Activated CD8-positive, alpha-beta memory T cell treated with anti-CD3 and anti-CD28 coated beads for 1 hour (primary cell): ENCODE measurements at places on chromosomes 3 and 15.
A peak's percentile ranks its signal among the peaks of the same experiment; 100 is the strongest.

- DNase-seq = no peak
Measured at GRCh38 chr15:78069462-78070029, 8.0 kb downstream of the TBC1D2B start.

GRCh38 chr3:167162083-167162482 is 218.0 kb downstream of the ZBBX start:
- no peak for DNase-seq

DNA sequence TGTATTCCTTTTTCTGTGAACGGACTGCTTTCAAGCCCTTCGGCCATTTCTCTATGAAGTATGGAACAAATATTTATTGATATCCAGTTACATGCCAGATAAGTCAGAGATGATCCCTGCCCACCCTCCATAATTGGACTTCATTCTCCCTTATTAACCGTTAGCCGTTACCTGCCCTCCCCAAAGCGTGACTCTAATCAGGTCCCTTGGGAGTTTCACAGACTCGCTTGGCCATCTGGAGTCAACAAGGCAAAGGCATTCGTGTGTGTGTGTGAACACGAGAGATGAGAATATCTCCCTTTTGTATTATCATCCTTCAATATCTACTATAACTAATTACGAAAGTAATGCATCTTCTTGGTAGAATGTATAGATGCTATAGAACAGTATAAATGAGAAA is 314.5 kb downstream of the TLE3 start:
- no peak for DNase-seq

GRCh38 chr3:67033079-67033478 is 35.0 kb downstream of the KBTBD8 start:
- DNase-seq = no peak

- DNase-seq = no peak
Measured at GRCh38 chr3:55894605-55895004, 407.5 kb upstream of the WNT5A start.

- DNase-seq = no peak
Measured at GRCh38 chr3:63964681-63965485, 52.7 kb upstream of the SCAANT1 start.

- DNase-seq = no peak
Measured at GRCh38 chr15:74239051-74239705, 3.1 kb downstream of the CCDC33 start.

DNA sequence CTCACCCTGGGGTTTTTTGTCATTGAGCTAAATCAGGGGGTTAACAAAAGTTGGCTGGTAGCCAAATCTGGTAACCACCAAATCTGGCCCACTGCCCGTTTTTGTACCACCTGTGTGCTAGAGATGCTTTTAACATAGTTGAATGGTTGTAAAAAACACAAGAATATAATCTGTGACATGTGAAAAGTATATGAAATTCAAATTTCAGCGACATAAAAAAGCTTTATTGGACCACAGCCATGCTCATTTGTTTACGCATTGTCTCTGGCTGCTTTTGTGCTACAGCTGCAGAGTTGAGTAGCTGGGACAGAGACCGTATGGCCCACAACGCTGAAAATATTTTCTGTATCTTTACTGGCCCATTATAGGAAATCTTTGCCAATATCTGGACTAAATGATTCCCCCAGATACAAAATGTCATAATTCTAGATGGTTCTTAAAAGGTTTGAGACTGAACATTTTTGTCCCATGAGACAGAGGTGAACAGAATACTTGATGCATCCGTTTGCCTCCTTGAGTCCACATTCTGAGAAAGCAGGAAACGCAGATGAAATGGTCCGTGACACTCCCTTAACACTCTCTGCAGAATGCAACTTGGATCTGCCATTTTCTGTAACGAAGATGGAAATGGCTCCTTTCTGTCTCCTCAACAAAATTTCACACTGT is 120.9 kb upstream of the PDZRN3 start:
- no peak for DNase-seq

GRCh38 chr15:70503073-70503745 is 260.1 kb downstream of the UACA start:
- DNase-seq = no peak

DNA sequence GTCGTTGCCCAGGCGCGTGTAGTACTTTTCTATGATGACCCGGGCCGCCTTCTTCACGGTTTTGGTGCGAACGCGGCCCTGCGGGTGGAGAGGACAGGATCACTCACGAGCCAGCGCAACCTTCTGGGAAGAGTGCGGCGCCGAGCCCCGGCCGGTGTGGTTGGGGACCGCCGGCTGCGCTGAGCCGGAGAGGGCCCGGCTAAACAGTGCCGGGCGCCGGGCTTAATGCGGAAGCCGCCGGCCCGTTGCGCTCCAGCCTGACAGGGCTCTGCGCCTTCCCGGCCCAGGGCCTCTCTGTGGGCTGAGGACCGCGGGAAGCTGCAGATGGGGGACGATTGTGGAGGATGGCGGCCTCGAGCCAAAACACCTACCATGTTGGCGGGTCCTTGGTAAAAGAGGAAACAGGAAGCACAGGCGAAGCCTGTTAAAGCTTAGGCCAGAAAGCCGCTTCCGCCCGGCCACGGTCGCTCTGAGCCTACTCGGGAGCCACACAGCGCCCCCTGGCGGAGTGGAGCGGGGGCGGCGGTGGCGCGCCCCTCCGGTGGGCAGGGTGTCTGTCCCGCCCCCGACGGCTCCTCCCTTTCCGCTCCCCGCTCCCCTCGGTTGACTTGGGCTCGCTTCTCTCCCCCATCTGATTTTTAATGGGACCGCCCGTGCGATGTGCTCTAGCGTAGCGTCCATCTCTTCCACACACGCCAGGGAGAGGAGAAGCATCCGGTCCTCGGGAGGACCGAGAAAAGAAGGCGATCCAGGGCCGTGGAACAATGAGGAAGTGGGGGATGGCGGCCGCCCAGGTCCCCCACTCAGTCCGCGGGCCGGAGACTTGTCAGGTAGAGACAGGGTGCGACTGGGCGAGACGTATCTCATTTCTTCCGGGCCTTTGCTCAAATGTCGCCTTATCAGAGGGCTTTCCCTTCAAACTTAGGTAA is at the start of gene RPS17:
RPS17 (minus strand) TSS at position 403 of the 929 bp plus-strand sequence; CDS start at position 374, 29 bp downstream.
- DNase-seq = peak; percentile 99

DNA sequence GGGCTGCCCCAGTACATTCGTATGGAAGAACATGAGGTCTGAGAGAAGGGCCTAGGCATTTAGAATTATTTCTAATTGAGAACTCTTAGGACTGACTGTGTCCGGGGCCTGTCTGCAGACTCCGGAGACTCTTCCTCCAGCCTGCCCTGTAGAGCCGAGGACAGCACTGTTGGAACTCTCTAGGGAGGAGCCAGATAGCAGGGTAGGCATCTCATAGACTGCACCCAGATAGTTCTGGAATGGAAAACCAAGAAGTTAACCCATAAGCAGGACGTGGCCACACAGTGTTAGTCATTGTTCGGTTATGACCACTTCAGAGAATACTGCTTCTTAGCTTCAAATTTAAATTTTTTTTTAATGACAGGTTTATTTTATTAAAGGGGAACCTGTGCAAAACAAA is 59.5 kb downstream of the SNRK start:
- no peak for DNase-seq

GRCh38 chr3:171387062-171387461 is 73.1 kb downstream of the TNIK start:
- no peak for DNase-seq

- DNase-seq = no peak
Measured at GRCh38 chr3:33706056-33706455, 12.0 kb downstream of the CLASP2 start.

- DNase-seq = no peak
Measured at GRCh38 chr3:16798738-16799137, 86.0 kb upstream of the PLCL2 start.

GRCh38 chr3:126277629-126278378 is 79.4 kb downstream of the KLF15 start:
- no peak for DNase-seq

DNA sequence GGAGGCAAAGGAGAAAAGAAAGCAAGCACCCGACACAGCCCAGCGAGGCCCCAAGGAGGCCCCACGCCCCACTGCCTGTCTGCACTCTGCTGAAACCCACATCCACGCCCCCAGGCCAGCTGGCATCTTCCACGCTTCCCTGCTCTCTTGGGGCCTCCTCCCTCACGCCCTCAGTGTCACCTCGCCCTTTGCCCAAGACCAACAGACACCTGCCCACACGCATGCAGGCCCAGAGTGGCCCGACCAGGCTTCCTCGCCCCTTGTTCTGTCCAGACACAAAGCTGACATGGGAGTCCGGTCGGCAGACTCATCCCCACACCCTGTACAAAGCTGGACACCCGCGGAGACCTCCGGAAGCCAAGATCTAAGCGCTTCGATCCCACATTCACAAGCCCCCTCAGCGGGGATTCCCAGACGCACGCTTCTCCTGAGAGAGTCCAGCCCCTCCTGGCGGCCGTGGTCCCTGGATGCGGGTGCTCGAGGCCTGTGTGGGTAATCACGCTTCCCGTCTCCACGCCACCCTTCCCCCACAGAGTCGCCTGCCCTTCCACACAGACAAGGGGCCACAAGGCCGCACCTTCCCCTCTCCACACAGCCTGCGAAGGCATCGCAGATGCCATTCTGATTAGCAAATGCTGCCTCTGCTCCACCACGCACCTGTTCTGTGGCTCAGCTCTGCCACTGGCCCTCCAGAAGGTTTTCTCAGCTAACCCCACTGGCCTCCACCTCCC is 176.6 kb downstream of the XXYLT1 start:
- DNase-seq = no peak

- DNase-seq = no peak
Measured at GRCh38 chr15:61049028-61049427, 180.1 kb downstream of the RORA start.

DNA sequence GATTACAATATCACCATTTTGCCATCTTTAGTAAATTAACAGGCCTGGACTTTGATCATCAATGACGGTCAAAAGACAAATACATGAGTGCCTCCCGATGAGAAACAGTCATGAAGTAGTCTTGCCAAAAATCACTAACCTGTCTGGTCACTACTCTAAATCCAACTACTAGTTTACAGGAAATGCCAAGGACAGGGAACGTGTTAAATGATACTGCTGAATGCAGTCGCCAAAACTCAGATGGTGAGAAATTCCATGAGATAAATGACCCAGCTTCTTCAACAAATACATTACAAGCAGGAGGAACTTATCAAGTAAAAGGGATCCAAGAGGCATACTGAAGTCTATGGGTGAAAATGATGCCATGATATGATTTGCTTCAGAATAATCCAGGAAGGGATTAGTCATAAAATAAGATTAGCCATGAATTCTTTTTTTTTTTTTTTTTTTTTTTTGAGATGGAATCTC is 35.8 kb upstream of the ATP13A3 start:
- no peak for DNase-seq

DNA sequence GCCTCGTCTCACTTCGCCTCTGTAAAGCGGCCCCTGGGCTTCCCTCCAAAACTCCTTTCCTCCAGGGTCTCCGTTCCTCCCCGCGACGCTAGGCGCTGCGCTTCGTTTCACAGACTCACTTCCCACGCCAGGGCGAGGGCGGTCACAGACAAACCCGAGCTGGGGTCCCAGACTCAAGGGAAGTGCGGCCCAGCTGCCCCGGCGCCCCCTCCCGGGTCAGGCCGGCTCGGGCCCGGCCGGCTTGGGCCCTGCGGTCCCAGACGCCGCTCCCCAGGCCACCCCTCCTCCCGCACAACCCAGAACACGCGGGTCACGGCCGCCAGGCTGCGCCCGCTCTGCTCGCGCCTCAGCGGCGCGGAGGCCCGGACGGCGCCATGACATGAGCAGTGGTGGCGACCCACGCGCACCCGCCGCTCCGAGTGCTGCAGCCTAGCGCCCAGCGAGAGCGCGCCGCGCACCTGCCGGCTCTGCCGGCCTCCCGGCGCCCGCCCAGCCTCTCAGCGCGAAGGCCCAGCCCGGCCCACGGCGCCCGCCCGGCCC is 547 bp downstream of the NUP210 start:
- DNase-seq = no peak

GRCh38 chr3:4392992-4393391 is 74.1 kb downstream of the SUMF1 start:
- no peak for DNase-seq

- no peak for DNase-seq
Measured at GRCh38 chr15:70272565-70273355, 175.0 kb upstream of the TLE3 start.

GRCh38 chr3:188472336-188472735 is 318.4 kb downstream of the LPP start:
- no peak for DNase-seq

GRCh38 chr3:13711911-13712650 is 163.2 kb downstream of the FBLN2 start:
- DNase-seq = no peak

DNA sequence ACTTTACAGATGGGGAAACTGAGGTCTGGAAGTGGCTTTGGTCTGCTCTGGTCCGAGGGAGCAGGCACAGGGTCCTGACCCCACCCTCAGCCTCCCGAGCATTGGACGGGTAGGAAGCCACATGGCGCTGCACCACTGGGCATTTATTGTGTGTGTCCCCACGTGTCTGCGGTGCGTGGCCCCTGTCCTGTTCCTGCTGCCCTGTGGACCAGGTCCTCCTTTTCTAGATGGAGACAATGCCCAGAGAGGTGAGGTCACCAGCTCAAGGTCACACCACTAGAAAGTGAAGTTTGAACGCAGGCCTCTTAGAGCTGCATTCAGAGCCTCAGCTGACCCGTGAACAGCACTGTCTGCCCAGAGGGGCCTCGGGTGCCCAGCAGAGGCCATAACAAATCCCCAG is 26.8 kb downstream of the DUSP7 start:
- DNase-seq = no peak

- DNase-seq = no peak
Measured at GRCh38 chr3:18739099-18739433, 313.9 kb upstream of the SATB1 start.

- DNase-seq = no peak
Measured at GRCh38 chr3:108673988-108674661, 83.1 kb downstream of the RETNLB start.

DNA sequence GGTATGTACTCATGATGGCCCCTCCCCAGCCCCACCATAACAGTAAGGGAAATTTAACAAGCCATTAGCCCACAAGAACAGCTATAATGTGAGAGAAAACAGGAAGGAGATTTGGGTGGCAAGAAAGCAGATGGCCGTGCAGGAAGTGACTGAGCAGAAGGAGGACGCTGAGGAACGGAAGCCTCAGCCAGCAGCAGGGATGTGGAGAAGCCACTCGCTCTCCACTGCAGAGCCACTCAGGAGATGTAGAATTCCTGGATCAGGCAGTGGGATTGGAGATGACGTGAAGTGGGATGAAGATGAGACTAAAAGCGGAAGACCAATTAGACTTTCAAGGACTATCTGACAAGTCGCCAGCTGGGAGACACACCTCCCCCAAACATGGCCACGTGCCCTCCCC is 31.2 kb downstream of the PRR23E start:
- no peak for DNase-seq
